Activated B cell treated with CpG ODN at 0.5 μM for 24 hours (primary cell): ENCODE measurements at places on chromosomes 6 and 20.

DNA sequence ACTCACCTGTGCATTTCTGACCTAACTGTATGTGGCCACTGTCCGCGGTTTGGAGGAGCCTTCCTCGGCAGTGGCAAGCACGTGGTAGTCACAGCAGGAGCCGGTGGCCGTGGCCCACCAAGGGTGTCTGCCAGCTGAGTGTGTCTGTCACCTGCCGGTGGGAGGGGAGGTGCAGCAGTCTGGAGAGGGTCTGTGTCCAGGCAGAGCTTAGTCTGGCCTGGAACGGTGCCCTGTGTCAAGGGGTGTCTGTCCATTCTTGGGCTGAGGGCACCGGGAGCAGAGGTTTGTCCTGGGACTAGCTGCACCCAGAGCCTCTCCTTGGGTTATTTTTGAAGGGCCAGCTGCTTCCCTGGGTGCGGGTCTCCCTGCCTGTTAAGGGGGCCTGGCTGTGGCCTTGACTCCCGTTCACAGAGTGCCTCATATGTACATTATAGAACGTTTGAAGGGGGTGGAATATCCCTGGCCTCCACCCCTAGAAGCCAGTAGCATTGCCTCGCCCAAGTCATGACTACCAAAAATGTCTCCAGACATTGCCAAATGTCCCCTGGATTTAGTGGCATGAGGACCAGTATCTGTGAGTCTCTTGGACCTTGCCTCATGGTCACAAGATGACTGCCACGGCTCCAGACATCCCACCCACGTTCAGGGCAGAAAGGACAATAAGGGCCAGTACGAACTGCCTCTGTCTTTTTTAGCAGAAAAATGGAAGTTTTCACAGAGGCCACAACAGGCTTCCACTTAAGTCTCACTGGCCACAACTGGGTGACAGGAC is 5.2 kb downstream of the RBM38 start:
- DNase-seq: no peak

DNA sequence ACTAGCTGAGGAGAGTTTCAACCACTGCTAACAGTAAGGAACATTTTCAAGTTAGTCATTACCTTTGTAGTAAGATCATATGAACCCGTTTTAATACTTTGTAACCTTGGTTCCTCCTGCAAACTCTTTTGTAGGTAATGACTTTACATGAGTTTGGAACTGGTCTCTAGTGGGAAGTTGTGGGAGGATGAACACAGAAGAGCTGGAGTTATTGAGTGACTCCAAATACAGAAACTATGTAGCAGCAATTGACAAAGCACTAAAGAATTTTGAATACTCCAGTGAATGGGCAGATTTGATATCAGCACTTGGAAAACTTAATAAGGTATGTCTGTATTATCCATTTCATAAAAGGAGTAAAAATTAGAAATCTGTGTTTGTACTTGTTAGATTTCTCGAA is 29.3 kb downstream of the DOP1A start:
- DNase-seq: no peak

GRCh38 chr20:35956616-35957015 is 2.3 kb upstream of the SCAND1 start:
- DNase-seq: no peak

DNA sequence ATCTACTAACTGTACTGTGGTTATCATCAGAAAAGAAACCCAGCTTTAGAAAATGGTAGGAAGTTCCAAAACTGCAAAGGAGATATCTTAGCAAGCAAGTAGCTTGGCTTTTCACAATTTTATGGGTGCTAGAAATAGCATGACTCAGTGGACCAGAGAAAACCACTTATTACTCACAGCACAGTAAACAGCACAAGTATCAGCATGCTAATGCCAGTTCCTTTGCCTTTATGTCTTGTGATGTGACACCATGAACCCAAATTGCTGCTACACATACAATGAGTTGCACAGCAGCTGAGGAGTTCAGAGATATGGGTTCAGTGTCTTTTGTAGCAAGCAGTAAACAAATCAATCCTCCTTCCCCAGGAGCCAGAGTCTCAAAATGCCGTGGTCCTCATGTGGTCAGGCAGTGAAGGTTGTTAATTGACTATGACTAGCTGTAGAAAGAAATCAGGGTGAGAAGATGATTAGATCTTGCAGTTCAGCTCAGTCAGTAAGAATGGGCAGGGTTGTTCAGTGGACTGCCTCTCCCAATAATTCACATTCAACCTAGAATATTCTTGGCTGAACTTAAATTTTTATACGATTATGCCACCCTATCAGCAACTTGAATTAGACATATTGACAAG is 73.3 kb downstream of the OPRM1 start:
- no peak for DNase-seq

GRCh38 chr6:30194797-30195690 is 18.2 kb downstream of the TRIM26 start:
- no peak for DNase-seq
